ENCODE measurements at places on chromosomes 4 and X. TPM values are rescaled to one million over a fixed set of nuclear protein-coding genes. Genes with fewer than 3 reads are reported as not detected.

GRCh38 chr4:161949946-161950725 lies 213.7 kb downstream of the FSTL5 start:
- DNase-seq: no peak

DNA sequence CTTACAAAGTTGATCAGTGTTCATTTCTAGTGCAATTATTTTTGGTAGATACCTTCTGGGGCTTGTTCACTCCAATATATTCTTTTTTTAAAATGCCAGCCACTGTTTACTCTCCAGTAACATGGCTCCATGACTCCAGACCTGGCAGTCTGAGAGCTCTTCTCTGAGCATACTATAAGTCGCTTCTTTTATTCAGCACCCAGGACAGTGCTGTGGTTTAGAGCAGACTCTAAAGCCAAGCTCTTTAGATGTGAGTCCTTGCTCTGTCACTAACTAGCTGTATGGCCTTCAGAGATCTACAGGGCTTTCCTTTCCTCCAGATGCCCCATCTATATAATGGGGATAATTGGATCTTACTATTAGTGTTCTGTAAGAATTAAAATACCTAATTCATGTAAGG lies 200.2 kb upstream of the FAM241A start:
- no peak for DNase-seq

Gene HMX1
- not detected for polyA plus RNA-seq

GRCh38 chrX:103776546-103776945 lies at the start of gene PLP1:
Gene PLP1 (plus strand): TSS chrX:103776840. CDS start chrX:103776996, 156 bp downstream.
- no peak for DNase-seq

Gene GBA3
- 59.0 TPM for polyA plus RNA-seq

Gene SERPINA7
- 1.2 TPM for polyA plus RNA-seq

DNA sequence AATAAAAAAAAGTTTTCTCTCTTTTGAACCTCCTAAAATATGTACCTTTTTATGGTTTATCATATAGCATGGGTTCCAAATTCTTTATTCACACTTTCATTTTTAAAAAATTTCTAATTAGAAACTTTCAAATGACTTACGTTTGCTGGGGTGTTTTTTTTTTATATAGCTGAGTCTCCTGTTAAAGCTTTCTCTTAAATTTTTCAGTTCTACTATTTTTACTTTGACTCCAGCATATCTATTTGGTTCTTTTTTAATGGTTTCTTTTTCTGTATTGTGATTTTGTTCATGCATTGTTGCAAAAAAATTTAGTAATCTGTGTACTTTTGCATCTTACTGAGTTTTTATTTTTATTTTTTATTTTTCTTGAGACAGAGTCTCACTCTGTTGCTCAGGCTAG lies 22.3 kb downstream of the ZNF718 start:
- no peak for DNase-seq

DNA sequence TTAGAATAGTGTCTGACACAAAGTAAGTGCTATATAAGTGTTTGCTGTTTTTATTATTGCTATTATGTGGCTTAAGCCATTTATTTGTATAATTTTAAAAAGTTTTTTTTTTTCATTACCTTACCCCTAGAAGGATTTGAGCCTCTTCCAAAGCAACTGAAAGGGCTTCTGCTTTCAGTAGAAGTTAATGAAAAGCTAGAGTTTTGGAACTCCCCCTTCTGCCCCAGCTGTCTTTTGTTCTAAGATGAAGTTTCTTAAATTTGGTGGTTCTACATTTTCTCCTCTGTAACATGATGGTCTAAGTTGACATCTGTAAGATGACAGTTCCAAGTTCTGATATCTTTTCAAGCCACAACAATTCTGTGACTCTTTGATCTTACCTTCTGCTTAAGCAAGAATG lies 30.3 kb downstream of the FHIP1A start:
- DNase-seq: no peak

- no peak for DNase-seq
Observed at GRCh38 chr4:132865458-132865857, 283.6 kb upstream of the PCDH10 start.

DNA sequence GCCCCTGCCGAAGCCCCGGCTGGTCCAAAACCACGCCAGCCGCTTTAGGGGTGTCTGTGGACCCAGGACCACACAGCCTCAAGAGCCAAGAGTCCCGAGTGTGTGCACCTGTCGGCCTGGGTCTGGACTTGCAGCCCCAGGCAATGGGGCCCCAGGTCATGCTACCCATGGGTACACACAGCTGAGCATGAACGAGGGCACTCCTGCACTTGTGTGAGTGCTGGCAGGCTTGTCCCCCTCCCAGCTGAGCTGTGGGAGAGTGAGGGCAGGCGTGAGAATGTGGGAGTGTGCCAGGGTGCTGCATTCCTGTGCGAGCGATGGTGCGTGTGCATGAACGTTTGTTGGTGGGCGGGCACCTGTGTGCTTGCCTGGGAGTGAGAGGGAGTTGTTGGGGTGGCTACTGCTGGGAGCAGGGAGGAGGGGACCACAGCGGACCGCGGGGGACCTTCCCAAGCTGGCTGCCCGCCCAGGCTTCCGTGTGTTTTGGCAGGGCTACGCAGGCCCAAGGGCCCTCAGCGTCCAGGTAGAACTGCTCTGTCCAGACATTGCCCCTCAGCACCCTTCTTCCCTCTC lies 30.8 kb downstream of the BLOC1S4 start:
- peak; percentile 92 for DNase-seq

Gene REPS2
- polyA plus RNA-seq: 19.6 TPM

Gene ETDB
- polyA plus RNA-seq: not detected

DNA sequence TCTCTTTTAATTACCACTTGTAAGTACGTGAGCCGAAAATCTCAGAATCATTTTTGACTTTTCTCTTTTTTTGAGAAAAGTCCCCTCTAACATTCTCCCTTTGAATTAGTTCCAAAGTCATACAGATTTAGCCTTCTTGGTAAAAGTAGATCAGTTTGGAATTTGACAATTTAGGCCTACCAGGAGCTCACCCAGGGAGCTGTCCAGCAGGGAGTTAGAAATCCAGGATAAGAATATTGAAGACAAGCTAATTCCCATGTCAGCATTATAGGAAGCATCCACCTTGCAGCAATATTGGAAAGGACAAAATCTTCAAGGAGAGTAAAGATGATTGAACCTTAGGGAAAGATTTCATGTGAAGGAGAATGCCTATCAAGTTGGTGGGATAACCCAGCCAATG lies 352.2 kb upstream of the CPEB2 start:
- DNase-seq: no peak

Gene RHOXF2
- polyA plus RNA-seq: not detected

DNA sequence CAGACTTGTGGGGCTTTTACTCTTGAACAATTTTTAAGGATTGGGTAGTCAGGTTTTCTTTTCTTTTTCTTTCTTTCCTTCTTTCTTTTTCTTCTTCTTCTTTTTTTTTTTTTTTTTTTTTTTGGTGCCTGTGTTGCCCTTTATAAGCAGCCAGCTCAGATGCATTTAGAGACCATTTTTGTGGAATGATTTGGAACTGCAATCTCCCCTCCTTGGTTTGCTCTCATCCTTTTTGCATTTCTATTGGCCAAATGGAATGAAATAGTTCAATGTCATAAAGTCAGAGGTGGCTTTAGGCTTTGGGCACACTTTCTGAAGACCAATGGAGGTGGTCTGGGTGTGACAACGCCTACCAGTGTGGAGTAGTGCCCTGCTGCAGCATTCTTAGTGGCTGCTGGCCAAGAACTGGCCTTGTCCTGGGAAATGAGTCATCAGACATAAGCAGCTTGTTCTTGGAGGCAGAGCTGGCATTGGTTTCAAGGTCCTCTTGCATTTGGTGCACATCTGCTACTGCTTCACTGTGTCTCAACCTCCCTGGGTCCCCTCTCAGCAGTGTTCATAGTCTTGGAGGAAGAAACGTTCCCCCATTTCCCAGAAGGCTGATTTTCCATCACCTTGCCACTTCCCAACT lies 84.5 kb downstream of the CT47B1 start:
- no peak for DNase-seq

Gene TLR6
- polyA plus RNA-seq: 0.62 TPM

- DNase-seq: no peak
Observed at GRCh38 chr4:21845663-21846062, 102.9 kb downstream of the KCNIP4 start.

DNA sequence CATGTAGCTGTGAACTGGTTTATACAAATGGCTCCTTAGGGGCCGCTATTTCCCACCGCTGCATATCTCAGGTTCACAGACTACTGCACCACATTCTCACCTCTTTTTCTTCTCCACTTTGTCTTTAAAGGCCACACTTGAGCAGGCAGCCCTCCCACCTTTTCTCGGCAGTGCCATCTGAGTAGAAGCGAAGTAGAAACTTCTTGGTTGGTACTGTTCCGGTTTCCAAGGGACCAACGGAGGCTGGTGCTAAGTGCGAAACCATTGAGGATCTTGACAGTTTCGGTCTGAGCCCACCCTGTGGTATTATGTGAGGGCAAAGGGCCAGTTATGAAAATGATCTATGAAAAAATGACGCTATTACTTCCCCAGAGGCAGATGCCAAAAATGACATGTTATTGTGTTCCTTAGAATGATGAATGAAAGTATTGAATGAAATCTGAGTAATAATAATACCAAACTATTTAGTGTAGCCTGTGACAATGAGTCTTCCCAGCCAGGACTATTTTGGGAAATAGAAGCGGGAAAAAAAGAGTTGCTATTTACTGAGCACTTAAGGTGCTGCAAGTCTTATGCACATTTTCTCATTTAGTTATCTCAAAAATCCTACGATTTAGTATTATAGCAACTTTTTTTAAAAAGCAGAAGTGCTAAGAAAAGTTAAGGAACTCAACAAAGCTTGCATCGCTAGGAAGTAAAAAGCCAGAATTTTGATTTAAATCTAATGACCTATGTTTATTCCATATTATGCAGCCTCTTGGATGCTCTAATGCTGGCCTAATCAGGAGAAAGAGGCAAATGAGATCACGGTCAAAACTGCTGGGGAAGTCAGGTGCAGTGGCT lies 29.6 kb upstream of the CHRNA9 start:
- DNase-seq: no peak

Gene GRIA2
- polyA plus RNA-seq: 0.80 TPM

GRCh38 chr4:7590189-7590588 lies 155.5 kb upstream of the PSAPL1 start:
- no peak for DNase-seq

Data from kidney (tissue), 22 donors.